Aorta (tissue), 5 donors: ENCODE measurements at places on chromosomes 1 and 21. TPM values are rescaled to one million over a fixed set of nuclear protein-coding genes. Genes with fewer than 3 reads are reported as not detected.

Gene TSPAN1
- polyA plus RNA-seq: 3.9 TPM

Gene TRIM67
- not detected for polyA plus RNA-seq

- H3K27ac ChIP-seq: no peak overlapping the region
- no peak overlapping the region for H3K4me3 ChIP-seq
- no peak for DNase-seq
- peaks cover 1% of the 10 kb centered on the region for H3K4me1 ChIP-seq
Measured at GRCh38 chr1:244165701-244166100, 114.6 kb downstream of the ZBTB18 start.

GRCh38 chr1:201876148-201876818, 12.4 kb upstream of the SHISA4 start:
- no peak overlapping the region for H3K4me3 ChIP-seq
- DNase-seq: no peak
- peak overlapping the region; percentile 29 for H3K27ac ChIP-seq
- peaks cover 10% of the 10 kb centered on the region for H3K36me3 ChIP-seq
- H3K27me3 ChIP-seq: no peaks in the 10 kb centered on the region

DNA sequence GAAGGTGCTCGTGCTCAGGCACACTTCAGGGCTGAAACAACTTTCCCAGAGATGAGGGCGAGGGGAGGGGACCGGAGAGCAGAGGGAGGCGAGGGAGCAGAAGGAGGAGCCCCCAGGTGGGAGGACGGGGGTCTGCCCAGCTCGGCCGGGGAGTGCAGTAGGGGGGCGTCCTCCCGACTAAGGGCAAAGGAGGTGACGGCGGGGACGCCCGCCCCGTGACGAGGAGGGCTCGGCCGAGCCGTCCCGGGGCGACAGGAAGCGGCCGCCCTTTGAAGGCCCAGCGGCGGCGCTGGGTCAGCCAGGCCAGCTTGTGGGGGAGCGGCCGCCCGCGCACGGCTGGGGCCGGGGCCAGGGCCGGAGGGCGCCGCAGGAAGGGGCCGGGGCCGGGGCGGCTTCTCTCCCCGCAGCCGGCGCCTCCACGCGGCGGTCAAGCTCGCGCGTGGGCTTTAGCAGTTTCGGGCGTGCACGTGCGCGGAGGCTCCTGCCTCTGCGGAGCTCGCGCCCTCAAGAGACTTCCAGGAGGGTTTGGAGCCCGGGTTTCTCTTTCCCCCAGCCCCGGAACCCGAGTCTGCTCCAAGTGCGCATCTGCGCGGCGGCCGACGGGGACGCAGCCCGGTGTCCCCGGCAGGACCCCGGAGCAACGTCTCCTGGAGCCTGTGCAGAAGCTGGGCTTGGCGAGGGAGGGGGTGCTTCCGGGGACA, 100.8 kb upstream of the SLC45A1 start:
- peak overlapping the region; percentile 14 for H3K4me3 ChIP-seq
- no peaks in the 10 kb centered on the region for H3K36me3 ChIP-seq
- H3K27ac ChIP-seq: no peak overlapping the region
- H3K27me3 ChIP-seq: no peaks in the 10 kb centered on the region
- no peaks in the 10 kb centered on the region for H3K4me1 ChIP-seq
